ENCODE measurements at places on chromosomes 2 and 18.

GRCh38 chr2:99569386-99569785, 79.6 kb upstream of the REV1 start:
- DNase-seq: no peak

DNA sequence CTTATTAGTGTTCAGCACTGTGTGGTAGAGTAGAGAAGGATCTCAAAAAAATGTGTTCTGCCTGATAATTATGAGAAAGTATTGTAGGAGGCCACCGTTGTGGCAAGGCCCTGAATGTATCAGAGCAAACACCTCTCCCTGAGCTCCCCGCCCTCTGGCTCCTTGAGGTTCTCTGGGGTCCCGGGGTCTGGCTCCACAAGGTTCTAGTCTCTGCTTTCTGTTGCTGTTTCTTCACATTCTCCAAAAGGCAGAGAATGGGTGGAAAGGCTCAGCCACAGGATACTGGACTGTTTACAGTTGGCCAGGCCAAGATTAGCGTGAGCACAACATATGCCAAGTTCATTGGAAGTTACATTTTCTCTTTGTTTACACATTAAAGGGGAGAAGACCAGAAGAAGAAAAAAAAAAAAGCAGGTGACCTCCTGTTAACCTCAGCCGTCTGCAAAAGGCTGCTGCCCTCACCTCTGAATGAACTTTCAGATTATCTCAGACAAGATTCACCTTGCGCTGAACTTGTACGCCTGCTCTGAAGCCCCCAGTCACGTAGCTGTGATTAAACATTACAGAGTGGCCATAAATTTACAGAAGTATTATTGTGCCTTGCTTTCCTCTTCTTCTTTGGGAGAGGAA, 56.6 kb upstream of the CYP26B1 start:
- peak; percentile 47 for DNase-seq

GRCh38 chr18:6835345-6835744, 105.8 kb downstream of the ARHGAP28 start:
- DNase-seq: no peak

- no peak for DNase-seq
These were observed 642.7 kb downstream of the NR4A2 start for GRCh38 chr2:155689791-155690190.

DNA sequence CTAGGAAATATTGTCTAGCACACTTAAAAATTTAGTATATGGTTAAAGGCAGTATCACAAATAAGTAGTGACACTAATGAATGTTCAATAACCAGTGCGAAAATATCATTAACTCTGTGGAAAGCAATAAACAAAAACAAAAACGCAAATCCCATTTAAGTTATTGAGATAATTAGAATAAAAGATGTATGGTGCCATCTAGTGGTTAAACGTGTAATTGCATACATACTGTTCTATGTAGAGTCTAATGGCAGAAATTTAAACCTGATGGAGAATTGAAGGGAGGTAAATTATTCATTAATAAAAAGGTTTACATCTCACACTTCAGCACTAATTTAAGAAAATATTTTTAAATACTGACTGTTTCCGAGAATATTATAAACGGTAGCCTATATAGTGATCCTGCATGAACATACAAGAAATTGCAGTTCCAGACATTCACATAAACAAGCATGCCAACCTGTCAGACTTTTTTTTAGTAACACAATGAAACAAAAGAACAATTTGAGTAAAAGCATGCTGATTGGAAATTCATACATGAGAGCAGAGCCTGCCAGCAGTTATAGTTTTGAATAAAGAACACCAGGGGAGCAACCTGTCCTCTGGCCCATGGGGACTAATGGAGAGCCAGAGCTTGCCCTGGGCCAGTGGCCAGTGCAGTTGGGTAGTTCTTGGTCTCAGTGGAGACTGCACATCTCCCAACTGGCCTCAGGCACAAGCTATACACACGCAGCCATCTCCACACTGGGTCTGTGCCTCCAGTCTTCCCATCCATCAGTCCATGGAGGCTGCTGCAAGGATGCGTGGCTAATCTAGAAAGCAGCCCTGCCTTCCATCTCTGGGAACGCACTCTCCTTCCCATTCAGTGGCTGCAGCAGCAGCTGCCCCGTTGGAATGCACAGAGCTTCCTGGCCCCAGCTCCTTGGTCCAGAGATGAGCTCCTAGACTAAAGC, 28.0 kb downstream of the GCG start:
- no peak for DNase-seq

DNA sequence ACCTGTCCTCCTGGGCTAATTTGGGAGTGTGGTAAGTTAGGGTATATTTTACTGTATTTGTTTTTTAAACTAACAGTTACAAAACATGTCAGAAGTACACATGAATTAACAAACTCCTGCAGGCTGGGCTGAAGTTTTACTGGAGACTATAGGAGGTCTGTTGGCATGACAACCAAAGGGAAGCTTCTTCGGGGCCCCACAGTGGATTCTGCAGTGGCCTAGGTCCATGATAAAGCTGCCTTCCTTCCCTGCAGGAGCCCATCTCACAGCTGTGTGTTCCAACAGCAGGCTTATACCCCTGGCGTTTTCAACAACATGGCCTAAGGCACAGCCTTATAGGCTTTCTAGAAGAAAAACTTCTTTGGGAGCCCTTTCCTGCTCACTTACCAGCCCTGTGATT, 128.0 kb upstream of the SETBP1 start:
- DNase-seq: no peak

DNA sequence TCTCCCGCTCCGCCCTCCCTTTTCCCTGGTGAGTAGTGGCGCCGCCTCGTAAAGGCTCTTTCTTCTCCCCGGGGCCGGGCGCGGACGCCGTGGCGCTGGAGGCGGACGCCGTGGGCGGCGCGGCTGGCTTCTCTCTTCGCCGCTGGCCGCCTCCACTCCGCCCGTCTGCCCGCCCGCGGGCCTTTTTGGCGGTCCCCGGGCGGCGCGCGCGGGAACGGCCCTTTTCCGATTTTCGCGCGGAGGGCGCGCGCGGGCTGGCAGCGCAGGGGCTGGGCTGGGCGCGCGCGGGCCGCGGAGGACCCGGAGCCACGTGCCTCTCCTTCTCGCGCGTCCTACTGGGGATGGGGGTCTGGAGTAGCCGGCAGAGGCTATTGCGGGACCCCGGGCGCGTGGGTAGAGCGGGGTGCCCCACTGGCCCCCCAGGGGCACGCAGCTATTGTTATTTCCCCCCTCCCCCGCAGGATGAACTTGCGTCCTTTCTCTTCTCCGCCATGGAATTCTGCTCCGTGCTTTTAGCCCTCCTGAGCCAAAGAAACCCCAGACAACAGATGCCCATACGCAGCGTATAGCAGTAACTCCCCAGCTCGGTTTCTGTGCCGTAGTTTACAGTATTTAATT, 472 bp downstream of the SLC20A1 start:
- DNase-seq: peak; percentile 96

- DNase-seq: no peak
These were observed 14.7 kb upstream of the MRPL33 start for GRCh38 chr2:27756544-27757498.

GRCh38 chr18:57084331-57085271, 62.3 kb upstream of the BOD1L2 start:
- no peak for DNase-seq

DNA sequence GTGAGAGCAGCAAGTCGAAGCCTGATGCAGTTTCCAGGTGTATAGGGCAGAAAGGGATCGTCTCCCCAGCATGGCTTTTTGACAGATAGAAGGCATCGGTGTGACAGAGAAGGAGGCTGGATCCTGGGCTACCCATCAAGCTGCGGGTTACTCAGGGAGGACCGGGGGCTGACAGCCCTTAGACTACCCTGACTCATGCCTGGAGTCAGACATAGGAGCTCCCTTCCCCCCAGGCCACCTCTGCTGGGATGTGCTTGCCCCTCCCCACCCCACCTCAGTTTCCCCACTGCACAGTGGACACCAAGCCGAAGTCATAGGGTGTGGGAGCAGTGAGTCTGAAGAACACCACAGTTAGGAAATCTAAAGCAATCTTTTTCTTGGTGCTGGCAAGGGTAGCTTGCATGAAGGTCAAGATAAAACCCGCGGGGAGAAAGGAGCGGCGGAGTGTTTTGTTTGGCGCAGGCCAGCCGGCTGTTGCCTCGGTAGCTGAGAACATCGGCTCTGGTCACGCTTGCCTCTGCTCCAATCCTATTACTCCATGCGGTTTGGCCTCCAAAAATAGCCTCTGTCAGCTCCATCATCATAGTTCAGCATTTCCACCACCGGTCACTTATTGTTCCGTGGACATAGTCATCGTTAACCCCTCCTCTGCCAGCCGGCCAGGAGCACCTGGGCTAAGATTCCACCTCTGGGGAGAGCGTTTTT, 169.2 kb upstream of the GLI2 start:
- DNase-seq: no peak

GRCh38 chr2:11368059-11368572, 23.7 kb upstream of the ROCK2 start:
- no peak for DNase-seq

GRCh38 chr2:177245010-177245422, 19.5 kb downstream of the NFE2L2 start:
- DNase-seq: no peak

GRCh38 chr2:180061546-180061945, 54.4 kb upstream of the CWC22 start:
- no peak for DNase-seq

DNA sequence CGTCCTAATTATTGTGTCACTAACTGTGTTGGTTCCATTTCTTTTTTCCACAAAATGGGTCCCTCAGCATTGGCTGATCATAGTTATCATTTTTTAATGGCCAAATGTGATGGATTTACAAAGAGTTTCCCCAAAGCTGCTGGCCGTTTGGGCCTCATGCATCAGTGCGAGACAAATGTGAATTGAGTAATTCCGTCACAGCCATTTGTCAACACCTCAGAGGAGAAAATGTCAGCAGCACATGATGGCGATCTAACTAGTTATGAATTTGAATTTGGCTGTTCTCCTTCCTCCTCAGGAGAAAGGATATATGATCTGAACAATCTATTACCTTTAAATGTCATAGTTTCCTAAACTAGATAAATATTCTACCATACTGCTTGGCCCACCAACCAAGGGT, 54.9 kb upstream of the SP3 start:
- DNase-seq: no peak

DNA sequence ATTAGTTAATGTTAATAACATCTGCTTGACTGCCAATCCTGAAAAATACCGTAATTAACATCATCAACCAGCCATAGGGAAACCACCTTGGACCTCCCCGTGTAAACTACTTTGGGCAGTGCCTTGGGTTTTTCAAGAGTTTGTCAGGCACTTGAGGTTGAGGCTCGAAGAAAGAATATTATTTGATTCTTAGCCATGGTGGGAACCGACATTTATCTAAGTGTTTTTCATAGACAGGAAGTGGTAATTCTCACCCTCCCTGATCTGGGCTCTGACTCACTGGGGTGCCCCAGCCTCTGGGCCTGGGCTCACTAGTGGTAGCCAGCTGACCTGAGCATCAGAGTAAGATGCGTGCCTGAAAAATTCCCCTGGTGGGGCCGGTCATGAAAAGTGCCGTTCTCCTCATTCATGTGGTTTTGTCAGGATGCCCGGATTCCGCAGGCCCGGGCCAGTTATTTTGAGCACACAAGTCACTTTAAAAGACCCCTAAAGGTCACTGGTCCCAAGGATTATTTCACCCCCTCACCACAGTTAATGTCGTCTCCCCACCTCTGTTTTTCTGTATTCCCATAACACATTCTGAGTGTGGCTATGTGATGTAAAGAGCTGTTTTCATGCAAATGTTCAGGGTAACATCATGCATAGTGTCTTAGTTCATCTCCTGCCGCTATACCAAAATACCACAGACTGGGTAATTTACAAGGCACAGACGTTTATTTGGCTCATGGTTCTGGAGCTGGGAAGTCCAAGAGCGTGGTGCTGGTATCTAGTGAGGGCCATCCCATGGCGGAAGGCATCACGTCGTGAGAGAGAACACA, 21.6 kb upstream of the SPATA3 start:
- no peak for DNase-seq

DNA sequence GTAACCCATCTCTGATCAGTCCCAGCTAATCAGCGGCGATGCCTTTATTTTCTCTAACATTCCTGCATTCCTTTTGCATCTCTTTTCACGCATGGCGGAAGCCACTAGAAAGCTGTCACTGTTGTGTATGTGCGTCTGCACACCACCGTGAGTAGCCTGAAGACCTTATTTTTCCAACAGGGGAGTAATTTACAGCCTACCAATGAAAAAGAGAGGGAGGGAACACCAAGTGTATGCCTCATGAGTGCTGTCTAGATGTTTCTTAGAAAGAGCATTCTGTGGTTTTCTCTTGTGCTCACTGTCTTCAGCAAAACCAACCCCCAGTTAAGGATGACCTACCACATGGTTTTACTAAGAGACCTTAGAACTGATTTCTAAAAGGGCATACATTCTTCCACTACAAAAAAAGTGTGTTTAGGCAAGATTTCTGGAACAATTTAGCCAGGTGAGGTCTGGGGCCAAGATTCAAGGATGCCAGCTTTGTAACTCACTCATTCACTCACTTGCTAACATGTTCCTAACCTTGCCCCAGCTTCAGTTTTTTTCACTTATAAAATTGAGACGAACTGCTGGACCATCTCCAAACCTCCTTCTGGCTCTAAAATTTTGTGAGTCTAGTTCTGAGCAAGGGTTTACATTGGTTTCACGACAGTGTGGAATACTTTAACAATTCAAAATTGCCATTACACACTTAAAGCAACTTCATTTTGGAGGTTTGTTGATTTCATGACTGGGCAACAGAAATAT, 51.4 kb downstream of the BCL2 start:
- DNase-seq: no peak

GRCh38 chr2:6148882-6149281, 456.7 kb downstream of the SOX11 start:
- DNase-seq: no peak

DNA sequence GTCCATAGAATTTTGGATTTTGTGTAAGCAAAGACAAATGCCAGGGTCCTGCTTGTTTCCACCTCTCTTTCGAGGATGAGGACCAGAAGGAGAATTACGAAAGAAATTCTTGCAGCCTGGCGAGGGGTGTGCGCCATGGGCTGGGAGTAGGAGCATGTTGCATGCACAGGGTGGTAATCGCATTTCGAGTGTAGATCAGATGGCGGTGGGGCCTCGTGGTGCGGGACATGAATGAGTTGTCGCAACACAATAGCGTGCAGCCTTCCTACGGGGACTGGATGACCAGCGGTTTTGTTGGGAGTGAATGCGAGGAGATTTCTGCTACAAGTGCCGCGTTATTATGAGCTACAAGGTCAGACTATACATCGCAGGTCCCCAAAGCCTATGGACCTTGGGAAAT, 4.2 kb upstream of the EN1 start:
- DNase-seq: peak; percentile 47
